ENCODE measurements at places on chromosomes 2 and 18.

DNA sequence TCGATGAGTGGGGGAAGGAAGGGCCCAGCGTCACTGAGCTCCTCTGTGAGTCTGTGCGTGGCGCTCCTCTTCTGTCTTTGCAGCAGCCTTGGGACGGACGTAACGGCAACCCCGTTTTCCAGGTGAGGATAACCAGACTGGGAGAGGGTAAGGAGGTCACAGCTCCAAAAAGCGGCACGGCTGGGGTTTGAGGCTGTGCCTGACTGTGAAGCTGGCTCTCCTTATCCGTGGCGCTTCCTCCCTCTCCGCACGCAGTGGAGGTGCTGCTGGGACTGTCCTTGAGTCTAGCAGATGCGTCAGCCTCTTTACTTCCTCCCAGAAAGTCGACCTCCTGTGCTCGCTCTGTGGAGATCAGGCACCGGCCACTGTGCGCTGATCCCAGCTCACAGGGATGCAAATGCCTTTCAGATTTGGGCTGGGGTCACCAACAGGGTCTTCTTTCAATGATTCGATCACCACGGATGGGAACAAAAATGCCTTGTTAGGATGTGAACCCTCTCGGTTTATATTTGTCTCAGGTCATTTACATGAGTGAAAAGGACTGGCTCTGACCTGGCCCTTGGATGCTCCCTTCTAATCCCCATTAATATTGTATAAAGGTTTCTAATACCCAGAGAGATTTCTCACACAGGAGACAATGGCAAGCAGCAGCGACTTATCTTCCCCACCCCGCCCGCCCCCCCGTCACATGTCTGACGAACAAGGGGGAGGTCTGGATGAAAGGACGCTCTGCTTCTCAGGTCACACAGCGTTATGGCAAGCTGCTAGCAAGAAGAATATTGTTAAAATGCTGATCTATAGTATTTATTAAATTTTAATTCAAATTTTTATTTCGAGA, 30.1 kb upstream of the E2F6 start:
- no peak for DNase-seq

- peak; percentile 36 for DNase-seq
Measured at GRCh38 chr18:69032009-69032408, 234.1 kb downstream of the CCDC102B start.

GRCh38 chr2:187834787-187835186, 280.6 kb upstream of the TFPI start:
- DNase-seq = no peak

GRCh38 chr2:199070322-199070949, 387.3 kb downstream of the SATB2 start:
- DNase-seq = no peak

DNA sequence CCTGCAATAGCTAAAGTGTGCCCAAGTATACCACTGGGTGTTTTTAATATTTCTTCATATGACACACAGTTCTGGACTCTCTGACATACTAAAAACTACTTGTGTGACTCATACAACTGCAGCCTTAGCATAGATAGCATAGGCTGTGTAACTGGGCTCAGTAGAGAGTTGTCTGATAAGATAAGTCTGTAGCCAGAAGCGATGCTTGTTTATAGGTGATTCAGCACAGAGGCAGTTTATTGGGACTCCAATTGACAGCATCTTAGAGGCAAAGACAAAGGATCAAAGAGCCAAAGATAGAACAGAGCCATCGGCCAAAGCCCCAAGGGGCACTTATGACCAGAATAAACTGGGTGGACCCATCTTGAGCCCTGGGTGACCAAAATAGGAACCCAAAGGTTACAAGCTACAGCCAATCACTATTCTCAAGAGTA, 42.3 kb downstream of the AAK1 start:
- DNase-seq = no peak

- DNase-seq = no peak
Measured at GRCh38 chr2:74528600-74529356, 728 bp downstream of the AUP1 start.
